ENCODE measurements at places on chromosomes 13 and 19.

DNA sequence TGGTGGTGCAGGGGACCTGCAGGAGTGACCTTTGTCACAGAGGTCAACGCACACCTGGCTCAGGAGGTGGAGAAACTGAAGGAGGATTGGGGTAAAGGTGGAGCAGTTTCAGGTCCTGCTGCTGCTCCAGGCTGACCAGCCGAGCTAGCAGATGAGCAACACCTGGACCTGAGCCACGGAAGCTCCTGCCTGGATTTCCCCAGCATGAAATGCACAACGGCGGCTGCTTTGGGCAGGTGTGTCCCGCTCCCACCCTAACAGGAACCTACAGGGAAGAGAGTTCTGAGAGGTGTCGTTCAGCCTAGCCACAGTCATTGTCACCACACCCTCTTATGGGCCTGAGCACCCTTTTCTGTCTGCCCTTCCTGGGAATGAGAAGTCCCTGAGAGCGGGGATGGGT, 15.7 kb upstream of the CD177 start:
- DNase-seq: no peak

DNA sequence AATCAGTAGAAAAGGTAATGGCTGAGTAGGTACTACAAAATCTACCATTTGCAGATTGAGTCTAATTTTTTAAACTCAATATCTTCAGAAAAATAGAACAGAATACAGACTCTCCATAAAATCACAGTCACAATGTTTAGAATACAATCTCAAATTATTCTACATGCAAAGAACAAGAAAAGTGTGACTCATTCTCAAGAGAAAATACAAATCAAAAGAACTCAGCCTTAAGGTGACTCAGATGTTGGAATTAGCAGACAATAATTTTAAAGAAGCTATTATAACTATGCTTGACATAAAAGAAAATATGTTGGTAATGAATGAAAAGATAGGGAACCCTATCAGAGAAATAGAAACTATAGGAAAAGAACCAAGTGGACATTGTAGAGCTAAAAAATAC, 78.9 kb downstream of the RXFP2 start:
- DNase-seq: no peak

GRCh38 chr19:48881741-48882657, 9.8 kb downstream of the PPP1R15A start:
- no peak for DNase-seq

DNA sequence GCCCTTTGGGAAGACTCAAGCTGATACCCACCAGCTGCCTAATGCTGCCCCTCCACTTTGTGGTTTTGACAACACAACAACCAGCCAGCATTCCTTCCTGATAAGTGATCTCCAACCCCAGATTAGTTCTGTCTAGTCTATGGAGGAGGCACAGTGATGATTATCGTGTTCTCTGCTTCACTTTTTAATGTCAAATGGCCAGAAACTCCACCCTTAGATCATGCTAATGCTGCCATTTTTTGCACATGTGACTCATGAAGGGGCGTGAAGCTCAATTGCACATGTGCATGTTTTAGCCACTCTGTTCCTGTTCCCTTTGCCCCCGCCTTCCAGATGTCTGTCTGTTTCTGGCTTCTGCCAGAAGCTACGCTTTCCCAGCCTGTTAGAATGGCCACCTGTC, 199.8 kb downstream of the COG6 start:
- no peak for DNase-seq

DNA sequence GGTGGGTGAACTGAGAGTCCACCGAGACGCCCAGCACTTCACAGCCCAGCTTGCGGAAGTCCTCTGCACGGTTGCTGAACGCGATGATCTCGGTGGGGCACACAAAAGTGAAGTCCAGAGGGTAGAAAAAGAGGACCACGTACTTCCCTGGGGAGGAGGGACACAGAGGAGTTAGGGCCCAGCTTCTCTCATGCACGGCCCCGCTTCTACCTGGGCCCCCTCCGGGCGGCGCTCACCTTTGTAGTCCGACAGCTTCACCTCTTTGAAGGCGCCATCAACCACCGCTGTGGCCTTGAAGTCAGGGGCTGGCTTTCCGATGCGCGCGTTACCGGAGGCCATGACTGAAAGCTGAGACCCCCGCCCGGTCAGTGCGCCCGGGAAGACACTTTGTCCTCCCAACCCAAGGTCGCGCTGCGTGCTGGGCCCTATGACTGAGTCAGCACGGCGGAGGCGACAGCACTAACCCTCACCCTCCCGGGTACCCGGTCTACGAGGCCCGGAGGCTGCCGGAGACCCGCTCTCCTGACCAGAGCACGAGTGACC, 606 bp downstream of the PRDX2 start:
- no peak for DNase-seq

- no peak for DNase-seq
Observed at GRCh38 chr13:113302986-113303385, 5.9 kb downstream of the LAMP1 start.

DNA sequence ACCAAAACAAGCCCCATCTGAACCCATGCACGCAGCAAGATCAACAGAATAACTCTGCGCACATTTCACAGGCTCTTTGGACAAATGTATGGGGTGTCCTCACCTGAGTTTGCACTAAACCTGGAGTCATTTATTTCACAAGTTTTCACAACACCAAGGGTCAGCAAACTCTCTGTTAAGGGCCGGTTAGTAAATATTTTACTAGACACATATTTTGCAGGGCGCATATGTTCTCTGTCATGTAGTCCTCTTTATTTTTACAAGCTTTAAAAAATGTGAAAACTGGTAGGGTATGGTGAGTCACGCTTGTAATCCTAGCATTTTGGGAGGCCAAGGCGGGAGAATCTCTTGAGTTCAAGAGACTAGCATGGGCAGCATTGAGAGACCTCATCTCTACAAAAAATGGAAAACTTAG, 45.5 kb upstream of the DPRX start:
- no peak for DNase-seq

GRCh38 chr19:54704928-54705327, 19.3 kb upstream of the KIR3DL3 start:
- no peak for DNase-seq
